ENCODE measurements at places on chromosomes 6 and 20. TPM values are rescaled to one million over a fixed set of nuclear protein-coding genes. Genes with fewer than 3 reads are reported as not detected.

OPN5 gene
- total RNA-seq: not detected

PRSS35 gene
- not detected for total RNA-seq

SLC22A23 gene
- 0.32 TPM for total RNA-seq

METTL24 gene
- not detected for total RNA-seq

NANP gene
- total RNA-seq: 5.8 TPM

SLC32A1 gene
- not detected for total RNA-seq

NDUFAF4 gene
- 41.6 TPM for total RNA-seq

PET117 gene
- 14.9 TPM for total RNA-seq

SAMD3 gene
- total RNA-seq: 72.3 TPM

WASF1 gene
- total RNA-seq: 1.5 TPM

Data from T-helper 2 cell treated with Interferon-gamma antibody and Interleukin-4, amounts not matched to agents 100 ng/mL and 5 ng/mL, for 36 hours (primary cell).